ENCODE measurements at places on chromosomes 7 and 10. TPM values are rescaled to one million over a fixed set of nuclear protein-coding genes. Genes with fewer than 3 reads are reported as not detected.

The SLC29A3 gene
- 8.2 TPM for polyA plus RNA-seq

The POMZP3 gene
- 16.3 TPM for polyA plus RNA-seq

GRCh38 chr7:157416011-157416410 is 79.2 kb downstream of the DNAJB6 start:
- DNase-seq, result no peak

DNA sequence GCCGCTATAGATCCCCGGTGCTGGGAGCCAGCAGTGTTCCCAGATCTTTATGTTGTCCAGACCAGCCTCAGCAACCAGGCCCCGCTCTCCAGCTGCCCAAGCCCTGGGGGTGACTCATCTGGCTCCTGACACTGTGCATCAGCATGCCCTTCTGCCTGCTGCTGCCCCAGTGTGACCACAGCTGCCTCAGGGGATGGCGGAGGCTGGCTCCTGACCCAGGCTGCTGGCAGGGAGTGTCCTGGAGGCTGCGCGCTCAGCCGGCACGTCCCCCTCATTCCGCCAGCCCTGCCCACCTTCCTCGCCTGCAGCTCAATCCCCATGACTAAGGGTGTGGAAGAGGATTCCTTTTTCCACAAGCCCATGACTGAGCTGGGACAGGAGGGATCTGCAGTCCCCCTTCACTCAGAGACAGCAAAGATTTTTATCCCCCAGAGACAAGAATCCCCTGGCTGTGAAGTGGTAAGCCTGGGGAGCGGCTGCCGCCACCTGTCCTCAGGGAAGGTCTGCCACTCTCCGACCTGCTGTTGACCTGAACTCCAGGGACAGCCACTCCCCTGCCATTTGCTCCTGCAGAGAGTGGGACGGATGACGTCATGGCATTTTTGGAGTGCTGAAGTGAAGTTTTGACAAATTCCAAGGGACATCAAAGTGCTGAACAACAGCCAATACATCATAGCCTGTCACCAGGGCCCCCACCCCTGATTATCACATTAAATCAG is 182.8 kb upstream of the BMPER start:
- no peak for DNase-seq

- no peak for DNase-seq
Observed at GRCh38 chr10:120335553-120335952, 121.5 kb upstream of the PLPP4 start.

GRCh38 chr10:35852721-35853120 is 210.6 kb upstream of the FZD8 start:
- DNase-seq, result no peak

DNA sequence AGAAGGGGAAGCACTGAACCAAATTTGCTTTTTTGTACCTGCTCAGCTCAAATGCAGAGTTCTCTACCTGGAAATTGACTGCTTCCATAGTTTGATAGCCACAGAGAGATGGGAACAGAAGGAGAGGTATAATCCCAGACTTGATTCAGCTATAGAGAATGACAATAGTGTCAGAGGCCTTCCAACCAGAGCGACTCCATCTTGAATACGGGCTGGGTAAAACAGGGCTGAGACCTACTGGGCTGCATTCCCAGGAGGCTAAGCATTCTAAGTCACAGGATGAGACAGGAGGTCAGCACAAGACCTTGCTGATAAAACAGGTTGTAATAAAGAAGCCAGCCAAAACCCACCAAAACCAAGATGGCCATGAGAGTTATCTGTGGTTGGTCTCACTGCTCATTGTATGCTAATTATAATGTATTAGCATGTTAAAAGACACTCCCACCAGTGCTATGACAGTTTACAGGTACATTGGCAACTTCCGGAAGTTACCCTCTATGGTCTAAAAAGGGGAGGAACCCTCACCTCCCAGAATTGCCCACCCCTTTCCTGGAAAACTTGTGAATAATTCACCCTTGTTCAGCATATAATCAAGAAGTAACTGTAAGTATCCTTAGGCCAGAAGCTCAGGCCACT is 42.7 kb upstream of the ATRNL1 start:
- DNase-seq, result no peak

- no peak for DNase-seq
Observed at GRCh38 chr10:75456122-75456521, 24.7 kb downstream of the LRMDA start.

GRCh38 chr10:106997721-106998120 is 166.8 kb downstream of the SORCS1 start:
- no peak for DNase-seq

The TRIL gene
- 58.0 TPM for polyA plus RNA-seq

The ITGA8 gene
- 43.5 TPM for polyA plus RNA-seq

GRCh38 chr10:126061526-126061925 is 165.2 kb downstream of the FANK1 start:
- no peak for DNase-seq

The PTPRZ1 gene
- 3.5 TPM for polyA plus RNA-seq

GRCh38 chr7:100840470-100841100 is 11.9 kb upstream of the SLC12A9 start:
- DNase-seq, result no peak

DNA sequence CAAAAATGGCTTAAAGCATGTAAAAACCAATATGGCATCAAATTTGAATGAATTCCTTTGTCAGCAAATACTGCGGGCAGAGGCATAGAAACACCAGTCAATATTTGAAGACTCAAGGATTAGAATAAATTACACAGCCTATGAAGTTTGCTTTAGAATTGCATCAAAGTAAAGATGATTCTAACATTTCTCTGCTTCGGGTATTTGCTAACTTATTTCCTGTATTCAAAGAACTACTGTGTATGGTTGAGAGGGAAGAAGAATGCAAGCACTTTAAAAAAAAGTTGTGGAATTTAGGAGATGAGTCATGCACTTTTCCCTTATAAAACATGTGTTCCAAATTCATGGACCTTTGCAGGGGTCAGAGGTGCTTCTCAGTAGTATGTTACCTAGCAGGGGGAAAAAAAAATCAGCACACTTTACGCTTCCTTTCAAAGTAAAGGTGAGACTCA is 90.1 kb downstream of the PIP4K2A start:
- DNase-seq, result no peak

DNA sequence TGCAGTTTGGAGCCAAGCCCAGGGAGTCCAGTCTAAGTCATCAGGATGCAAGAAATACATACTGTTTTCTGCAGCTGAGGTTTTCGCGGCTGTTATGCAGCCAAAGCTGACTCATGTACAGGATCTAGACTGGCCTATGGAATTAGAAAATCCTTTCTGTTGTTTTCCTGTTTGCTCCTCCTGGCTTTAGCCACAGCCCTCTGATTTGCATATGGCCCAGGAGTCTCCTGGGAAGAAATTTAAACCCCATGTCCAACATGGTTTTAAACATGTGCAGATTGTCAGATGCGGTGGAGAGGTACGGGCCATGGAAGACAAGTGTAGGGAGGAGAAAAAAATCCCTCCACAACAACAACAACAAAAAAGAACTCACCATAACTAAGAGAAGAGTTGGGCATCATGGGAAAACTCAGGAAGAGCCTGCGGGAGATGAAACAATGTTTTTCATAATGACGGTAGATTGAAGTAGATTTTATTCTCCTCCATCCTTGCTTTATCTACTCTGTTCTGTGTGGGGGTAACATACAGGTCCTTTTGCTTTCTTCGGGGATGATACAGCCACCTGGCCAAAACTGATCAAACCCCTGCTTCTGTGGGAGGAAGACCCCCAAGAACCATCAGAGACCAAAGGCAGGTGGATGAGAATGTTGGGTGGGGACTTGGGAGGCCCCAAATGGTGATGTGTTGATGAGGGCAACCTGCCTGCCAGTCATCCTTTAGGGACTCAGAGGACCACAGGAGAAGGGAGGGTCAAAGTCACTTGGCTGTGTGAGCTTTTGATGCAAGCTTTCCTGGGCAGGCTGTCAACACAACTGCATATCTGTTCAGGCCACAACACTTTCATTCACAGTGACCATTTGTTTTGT is 29.8 kb upstream of the GNA12 start:
- no peak for DNase-seq

DNA sequence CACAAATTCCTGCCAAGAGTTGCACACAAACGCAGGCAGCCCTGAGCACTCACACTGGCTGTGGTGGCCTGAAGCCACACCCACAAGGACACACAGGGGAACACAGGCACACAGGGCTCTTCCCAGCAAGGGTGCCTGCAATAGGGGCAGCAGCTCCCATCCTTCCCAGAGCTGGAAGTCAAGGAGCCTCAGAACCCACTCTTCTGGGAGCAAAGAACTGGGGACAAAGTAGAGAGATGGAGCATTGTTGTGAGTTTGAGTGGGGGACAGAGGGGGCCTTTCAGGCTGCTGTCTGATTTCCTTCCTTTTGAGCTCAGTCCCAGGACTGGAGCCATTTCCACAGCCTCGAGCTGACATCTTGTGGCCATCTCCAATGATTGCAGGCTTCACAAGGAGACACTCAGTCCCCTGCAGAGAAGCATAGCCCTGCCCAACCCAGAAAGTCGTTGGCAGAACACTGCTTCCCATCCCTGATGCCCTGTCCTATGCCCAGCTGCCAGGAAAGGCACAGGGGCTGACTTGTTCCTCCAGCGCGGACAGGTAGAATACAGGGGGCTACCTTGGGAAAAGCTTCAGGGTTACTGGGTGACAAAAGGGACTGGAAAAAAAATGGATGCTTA is 34.4 kb upstream of the SLF2 start:
- DNase-seq, result peak; percentile 67

All from left renal pelvis (tissue), 4 donors.